ENCODE measurements at places on chromosomes 13 and 19.

- DNase-seq = no peak
Observed at GRCh38 chr13:79674765-79675515, 194.0 kb downstream of the NDFIP2 start.

GRCh38 chr19:55540619-55541018 lies 3.7 kb upstream of the SBK2 start:
- DNase-seq = no peak

DNA sequence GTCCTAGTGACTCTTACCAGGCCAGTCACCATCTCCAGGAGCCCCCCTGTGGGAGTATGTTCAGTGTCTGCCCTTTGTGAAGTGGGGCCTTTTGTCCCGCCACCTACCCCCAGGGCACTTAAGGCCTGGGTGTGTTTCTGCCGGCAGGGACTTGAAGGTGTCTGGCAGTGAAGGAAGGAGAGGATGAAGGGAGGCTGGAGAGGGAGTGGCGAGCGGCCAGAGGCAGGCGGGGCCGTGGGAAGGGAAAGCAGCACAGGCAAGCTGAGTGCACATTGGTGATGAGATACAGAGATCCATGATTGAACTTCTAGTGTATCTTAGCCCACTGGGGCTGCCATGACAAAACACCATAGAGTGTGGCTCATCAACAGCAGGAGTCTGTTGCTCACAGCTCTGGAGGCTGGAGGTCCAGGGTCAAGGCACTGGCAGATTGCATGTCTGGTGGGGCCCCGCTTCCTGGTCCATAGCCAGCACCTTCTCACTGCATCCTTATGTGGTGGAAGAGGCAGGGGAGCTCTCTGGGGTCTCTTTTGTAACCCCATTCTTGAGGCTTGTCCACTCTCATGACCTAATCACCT lies 17.5 kb downstream of the CUL4A start:
- peak; percentile 40 for DNase-seq

GRCh38 chr13:101529422-101529821 lies 76.9 kb downstream of the ITGBL1 start:
- no peak for DNase-seq

DNA sequence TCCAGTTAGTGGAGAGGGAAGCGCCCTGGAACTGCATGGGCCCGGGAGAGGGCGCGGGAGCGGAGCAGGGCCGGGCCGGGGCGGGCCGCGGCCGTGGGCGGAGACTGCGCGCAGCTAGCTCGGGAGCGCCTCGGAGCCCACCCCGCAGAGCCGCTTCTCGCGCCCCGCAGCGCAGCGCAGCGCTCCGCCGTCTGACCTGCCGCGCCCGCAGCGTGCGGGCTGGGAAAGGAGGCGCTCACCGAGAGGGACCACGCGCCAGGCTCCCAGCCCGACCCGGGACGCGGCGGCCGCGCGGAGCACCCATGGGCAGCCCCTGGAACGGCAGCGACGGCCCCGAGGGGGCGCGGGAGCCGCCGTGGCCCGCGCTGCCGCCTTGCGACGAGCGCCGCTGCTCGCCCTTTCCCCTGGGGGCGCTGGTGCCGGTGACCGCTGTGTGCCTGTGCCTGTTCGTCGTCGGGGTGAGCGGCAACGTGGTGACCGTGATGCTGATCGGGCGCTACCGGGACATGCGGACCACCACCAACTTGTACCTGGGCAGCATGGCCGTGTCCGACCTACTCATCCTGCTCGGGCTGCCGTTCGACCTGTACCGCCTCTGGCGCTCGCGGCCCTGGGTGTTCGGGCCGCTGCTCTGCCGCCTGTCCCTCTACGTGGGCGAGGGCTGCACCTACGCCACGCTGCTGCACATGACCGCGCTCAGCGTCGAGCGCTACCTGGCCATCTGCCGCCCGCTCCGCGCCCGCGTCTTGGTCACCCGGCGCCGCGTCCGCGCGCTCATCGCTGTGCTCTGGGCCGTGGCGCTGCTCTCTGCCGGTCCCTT lies at the start of gene MLNR:
TSS of gene MLNR (plus strand) at position 303 of the 820 bp plus-strand sequence. CDS start at position 303, 0 bp downstream.
- peak; percentile 68 for DNase-seq

DNA sequence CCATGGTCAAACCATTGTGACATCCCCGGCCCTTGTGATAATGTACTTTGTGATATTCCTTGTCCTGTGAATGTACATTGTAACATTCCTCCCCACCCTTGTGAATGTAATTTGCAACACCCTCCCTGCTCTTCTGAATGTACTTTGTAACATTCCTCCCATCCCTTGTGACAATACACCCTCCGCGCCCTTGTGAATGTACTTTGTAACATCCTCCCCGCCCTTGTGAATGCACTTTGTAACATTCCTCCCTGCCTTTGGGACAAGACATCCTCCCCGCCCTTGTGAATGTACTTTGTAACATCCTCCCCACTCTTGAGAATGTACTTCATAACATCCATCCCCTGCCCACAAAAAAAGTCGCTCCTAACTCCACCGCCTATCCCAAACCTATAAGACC lies 17.1 kb downstream of the ZNF846 start:
- DNase-seq = no peak

- DNase-seq = no peak
Observed at GRCh38 chr13:88526186-88526852, 855.1 kb downstream of the SLITRK5 start.

DNA sequence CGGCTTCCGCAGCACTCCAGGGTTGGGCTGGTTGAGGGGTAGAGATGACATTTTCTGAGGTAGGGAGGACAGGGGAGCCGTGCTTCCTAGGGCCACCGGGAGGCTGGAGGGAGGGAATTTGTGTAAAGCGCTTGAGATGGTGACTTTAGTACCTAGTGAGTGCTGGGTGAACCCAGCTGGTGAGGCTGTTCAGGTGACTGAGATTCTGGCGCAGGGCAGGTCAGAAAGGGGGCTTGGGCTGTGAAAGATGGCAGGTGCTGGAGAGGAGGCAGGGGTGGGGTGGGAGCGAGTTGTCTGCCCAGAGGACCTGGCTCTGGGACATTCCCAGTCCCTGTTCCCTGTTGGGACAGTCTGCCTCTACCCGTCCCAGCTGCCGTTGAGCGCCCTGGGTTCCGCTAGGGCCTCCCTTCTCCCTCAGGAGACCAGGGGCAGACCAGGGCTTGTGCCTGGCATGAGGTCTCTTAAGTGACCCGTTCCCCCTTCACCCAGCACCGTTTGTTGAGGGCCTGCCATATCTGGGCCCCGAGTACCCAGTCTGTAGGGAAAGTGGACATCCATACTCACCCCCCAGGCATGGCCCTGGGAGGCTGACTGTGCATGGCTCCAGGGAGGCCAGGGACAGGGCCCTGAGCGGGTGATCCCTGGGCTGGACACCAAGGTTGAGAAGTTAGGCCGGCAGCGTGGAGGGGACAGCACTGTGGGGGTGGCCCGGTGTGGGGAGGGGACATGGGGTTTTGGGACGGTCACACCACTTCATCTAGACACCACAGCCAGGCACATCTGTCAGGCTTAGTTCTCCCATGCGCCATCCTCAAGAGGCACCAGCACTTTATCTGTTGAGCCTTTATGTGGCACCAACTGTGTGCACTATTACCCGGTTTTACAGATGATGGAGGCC lies 5.0 kb downstream of the PTOV1 start:
- no peak for DNase-seq

DNA sequence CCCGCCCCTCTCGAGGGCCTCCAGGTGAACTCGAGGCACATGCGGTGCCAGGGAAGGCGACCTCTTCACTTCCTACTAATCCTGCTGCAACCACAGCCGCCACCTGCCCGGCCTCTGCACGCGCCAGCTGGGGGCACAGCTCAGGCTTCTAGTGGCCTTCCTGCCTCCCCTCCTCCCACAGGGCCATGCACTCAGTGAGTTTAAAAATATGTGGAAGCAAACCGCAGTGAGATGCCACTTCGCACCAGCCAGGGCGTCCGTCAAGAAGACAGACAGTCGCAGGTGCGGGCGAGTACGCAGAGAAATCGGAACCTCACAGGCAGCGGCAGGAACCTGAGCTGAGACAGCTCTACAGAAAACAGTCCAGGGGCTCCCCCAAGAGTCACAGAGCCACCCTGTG lies 10.4 kb downstream of the LMNB2 start:
- no peak for DNase-seq

DNA sequence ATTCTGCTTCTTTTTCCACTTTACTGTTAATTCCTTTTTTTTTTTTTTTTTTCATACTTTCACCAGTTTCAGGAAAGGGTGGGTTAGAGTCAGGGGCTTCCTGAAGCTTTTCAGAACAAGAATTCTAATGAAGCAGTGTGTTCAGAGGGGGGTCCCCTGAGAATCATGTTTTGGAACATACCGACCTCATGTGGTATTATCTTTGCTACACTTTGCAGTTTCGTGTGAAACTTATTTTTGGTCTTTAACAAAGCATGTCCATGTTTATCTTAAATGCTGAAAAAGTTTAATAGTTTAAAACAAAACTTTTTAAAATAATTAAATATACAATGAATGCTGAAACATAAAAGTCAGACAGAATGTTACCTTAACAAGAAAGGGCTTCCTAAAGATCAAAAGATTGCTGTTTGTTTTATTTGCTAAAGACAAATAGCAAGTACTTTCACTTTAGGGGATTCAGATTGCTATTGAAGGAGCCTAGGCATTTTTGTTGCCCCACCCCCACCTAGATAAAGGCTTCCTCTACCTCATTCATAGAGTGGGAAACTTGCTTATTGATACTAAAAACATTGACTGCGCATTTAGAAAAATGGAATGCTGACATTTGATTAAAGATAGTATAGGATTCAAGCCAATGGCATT lies 21.1 kb upstream of the POMP start:
- DNase-seq = no peak

- no peak for DNase-seq
Observed at GRCh38 chr13:69856331-69856730, 251.3 kb upstream of the ATXN8OS start.

GRCh38 chr19:49912965-49913685 lies 15.9 kb upstream of the ATF5 start:
- DNase-seq = no peak

Measured in activated CD8-positive, alpha-beta memory T cell treated with anti-CD3 and anti-CD28 coated beads, Interleukin-2, amount 50 U/mL, for 48 hours (primary cell).